Activated CD8-positive, alpha-beta memory T cell treated with anti-CD3 and anti-CD28 coated beads for 1 hour (primary cell): ENCODE measurements at places on chromosomes 2 and 18.

DNA sequence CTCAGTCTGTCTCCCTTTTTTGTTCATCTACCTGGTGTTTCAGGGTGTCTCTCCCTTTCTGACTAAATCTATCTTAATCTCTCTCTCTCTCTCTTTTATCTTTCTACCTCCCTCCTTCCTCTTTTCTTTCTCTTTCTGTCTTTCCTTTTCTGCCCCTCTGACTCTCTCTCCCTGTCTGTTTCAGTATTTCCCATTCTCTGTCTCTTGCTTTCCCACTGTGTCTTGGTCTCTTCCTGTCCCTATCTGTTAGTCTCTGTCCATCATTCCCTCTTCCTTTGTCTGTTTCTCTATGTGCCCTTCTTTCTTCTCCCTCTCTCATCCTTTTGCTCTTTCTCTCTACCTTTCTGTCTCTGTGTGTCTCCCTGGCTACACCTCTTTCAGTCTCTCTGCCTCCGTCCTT lies 56.7 kb downstream of the R3HDM1 start:
- no peak for DNase-seq

DNA sequence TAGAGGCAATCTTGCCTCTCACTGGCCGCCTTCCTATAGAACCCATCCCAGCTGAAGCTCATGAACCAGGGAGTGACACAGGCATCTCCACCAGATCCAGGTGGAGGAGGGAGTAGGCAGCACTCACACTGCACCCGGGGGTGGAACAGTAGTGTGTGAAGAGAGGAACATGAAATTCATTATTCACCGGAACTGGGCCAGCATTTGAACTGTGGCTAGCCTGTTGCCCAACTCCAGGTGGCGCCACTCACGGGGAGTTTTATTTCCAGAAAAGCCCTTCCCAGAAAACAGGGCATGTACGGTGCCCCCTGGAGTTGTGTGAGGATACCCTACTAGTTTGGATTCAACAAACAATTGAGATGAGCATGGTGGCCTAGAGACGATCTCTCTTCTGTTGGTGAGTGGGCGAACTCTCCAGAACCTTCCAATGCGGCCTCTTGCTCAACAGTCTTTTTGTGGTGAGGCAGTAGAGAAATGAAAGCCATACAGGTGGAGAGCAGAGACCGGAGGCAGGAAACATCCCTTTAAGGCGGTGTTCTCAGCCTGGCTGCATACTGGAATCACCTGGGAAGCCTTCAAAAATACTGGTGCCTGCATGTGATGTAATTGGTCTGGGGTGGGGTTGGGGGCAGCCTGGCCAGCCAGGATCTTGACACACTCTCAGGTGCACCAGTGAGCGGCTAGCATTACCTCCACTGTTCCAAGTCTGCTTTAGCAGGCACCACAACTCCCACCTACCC lies 73.5 kb upstream of the NEDD4L start:
- no peak for DNase-seq

- DNase-seq = no peak
These were observed 96.7 kb upstream of the COL5A2 start for GRCh38 chr2:189276277-189276676.

DNA sequence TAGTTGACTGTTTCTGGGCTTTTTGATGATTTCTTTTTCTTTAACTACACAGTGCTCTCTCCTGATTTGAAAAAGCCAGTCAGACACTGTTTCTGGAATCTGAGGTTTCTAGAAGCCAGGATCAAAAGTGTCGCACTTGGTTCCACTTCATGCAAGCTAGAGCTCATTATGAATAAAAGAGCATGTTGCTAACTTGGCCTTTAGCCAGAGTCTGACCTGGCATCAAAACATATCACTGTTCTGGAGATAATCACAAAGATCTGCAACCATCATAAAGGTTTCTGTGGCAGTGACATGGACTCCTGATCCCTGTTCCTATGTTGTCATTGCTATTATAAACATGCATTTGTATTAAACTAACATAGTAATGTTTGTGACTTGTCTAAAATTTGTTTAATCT lies 76.1 kb upstream of the MAPRE2 start:
- no peak for DNase-seq

- DNase-seq = no peak
These were observed 201.9 kb upstream of the CCDC150 start for GRCh38 chr2:196437626-196438025.

DNA sequence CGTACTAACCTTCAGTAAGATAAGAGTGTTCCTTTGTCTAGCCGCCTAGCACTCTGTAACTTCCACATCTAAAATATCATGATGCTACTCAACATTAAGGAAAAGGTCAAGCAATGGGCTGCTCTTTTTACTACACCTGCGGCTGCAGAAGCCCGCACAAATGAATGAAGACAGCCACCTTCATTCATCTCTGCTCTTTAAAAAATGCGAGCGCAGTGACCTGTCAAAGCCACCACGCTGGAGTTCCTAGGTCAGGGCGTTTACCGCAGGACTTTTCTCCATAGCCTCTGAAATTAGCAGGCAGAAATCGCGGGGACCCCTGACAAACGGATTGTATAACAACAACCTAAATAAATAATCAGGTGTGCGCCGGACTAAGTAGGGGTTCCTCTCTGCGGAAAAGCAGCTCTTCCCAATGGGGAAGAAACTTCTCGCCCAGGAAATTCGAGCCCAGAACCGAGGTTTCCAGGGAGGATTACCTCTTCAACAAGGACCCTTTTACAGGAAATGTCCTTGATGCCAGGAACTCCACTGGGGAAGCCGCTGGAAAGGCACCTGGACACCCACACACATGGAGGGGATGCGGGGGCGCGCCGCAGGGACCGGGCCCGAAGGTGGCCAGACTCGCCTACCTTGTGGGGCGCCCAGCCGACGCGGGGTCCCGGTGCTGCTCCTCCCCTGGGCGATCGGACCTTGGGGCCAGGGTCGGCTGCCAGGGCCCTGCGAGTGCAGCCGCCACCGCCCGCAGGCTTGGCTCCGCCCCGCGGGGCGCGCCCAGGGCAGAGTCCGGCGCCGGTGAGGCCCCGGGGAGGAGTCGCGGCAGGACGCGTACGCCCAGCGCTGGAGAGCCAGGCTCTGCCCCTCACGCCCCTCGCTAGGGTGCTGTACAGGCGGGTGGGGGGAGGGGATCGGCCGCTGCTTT lies at the start of gene CCDC68:
TSS of gene CCDC68 (minus strand) at position 758 of the 922 bp plus-strand sequence. CDS start 16,670 bp downstream, outside the sequence.
- DNase-seq = no peak

- no peak for DNase-seq
These were observed 12.4 kb downstream of the CCL20 start for GRCh38 chr2:227826019-227826521.

DNA sequence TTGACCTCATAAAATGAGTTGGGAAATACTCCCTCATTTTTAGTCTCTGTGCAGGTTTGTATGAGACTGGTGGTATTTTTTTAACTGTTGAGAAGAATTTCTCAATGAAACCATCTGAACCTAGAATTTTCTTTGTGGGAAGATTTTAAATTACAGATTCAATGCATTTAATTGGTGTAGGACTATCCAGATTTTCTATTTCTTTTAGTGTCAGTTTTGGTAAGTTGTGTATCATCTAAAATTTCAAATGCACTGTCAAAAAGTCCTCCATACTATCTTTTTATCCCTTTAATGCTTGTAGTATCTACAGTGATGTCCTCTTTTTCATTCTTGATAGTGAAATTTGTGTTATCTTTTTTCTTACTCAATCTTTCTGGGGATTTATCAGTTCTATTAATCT lies 1.8 kb upstream of the BOK start:
- DNase-seq = no peak

DNA sequence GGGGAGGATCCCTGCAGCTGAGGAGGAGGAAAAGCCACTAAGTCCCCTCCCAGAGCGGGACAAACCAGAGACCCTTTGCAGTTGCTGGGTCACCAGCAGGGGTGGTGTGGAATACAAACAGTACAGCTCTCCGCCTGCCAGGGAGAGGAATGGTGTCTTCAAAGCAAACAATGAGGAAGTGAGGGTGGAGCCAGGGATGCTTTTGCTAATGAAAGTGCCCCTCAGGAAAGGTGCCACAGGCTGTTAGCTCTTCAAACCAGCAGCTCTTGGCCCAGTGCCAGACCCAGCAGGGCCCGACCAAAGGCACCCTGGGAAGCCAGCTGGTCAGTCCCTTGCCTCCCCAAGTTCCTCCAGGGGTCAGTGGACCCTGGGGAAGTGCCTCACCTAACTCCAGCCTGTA lies 102.8 kb downstream of the HIBCH start:
- DNase-seq = no peak

GRCh38 chr2:204195498-204195897 lies 258.9 kb downstream of the ICOS start:
- no peak for DNase-seq

- DNase-seq = no peak
These were observed 121.0 kb downstream of the RAPGEF4 start for GRCh38 chr2:172856606-172857005.

- no peak for DNase-seq
These were observed 311.8 kb downstream of the FBXO15 start for GRCh38 chr18:73835656-73836364.

- no peak for DNase-seq
These were observed 47.4 kb upstream of the RMDN2 start for GRCh38 chr2:37877457-37878315.

- DNase-seq = no peak
These were observed 125.0 kb upstream of the CD226 start for GRCh38 chr18:70072678-70073077.

DNA sequence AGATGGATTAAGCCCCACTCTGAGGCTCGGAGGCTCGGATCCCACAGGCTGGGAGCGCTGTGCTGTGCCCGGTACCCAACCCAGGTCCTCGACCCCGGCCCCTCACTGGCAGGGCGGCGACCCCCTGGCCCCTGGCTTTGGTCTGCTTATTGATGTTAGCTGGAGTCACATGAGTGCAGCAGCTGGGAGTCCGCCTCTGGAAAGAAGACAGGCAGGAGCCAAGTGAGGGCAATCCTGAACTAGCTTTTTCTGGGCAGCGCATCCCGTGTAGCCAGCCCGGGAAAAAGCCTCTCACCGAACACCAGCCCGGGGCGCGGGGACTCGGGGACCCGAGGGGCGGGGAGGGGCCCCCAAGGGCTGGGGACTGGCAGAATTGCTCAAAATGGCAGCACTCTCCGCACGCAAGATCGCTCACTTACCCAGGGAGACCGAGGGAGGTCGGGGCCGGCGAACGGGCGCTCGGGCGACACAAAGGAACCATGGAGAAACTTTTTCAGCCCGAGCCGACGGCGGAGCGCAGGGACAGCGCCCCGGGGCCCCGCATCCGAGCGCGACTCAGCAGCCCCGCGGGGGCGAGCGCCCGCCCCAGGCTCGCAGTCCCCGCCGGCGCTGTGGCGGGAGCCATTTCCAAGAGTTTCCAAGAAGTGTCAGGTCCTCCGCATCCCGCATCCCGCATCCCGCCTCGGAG lies 567 bp downstream of the TMEM200C start:
- no peak for DNase-seq

DNA sequence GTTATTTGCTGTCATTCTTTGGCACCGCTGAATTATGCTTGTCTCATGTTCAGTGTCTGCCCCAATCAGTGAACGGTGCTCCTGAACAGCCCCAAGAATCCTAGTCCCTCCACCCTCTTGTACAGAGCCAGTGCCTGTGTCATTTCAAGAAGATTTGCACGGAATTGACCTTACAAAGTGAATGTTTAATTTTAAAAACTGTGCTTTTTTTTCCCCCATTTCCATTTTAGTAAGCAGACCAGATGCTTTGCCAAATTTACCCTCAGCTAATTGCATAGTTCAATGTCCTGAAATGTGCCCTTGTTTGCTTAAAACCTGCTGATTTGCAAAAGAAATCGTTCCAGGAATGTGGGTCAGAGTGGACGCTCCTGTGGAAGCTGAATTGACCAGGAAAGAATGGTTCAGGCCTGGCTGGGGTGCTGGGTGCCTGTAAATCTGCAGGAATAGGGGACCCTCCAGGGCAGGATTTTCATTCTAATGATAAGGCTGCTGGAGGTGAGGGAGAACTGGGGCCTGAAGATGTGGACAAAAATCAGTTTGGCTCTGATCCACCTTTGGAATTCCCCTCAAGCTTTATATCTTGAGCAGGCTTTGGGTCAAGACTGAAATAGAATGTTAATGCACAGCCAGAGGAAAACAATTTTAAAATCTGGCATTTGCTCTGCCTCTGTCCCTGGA lies 20.1 kb downstream of the TMEM17 start:
- DNase-seq = no peak

GRCh38 chr2:174450021-174450816 lies 36.6 kb downstream of the GPR155 start:
- DNase-seq = no peak

DNA sequence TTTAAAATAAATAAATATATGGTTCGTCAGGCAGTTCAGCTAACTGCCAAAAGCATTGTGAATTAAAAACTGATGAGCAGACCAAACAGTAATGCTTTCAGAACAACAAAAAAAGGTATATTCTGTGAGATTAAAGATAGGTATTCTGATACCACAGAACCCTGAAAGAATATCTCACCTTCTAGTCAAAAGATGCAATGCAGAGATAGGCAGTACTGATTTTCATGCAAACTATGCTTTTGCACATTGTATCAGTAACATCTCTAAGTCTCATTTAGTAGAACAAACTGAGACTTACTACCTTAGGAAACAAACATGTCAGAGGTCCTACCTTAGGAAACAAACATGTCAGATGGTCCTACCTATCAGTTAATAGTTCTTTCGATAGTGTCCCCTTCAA lies 32.4 kb downstream of the CUL3 start:
- DNase-seq = no peak

DNA sequence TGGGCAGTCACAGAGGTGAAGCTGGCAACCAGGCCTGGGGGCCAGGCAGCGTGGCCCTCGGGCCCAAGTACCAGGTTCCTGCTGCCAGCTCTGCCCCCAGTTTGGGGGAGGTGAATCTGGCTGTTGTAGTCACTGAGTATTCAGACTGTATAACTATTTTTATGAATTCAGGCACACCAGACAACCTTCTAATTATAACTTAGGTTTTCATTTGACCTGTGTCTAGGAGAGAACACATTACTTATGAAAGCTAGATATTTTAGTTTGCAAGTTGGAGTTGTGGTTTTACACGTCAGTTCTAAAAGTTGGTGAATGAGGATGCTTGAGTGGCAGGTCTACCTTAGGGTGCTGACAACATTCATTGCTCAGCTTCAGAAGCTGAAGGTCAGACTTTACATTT lies 71.7 kb downstream of the LIMS1 start:
- DNase-seq = no peak
